Foreskin fibroblast (primary cell): ENCODE measurements at places on chromosomes 6 and 20.

- no peak for DNase-seq
Measured at GRCh38 chr20:49422161-49422560, 60.3 kb downstream of the KCNB1 start.

DNA sequence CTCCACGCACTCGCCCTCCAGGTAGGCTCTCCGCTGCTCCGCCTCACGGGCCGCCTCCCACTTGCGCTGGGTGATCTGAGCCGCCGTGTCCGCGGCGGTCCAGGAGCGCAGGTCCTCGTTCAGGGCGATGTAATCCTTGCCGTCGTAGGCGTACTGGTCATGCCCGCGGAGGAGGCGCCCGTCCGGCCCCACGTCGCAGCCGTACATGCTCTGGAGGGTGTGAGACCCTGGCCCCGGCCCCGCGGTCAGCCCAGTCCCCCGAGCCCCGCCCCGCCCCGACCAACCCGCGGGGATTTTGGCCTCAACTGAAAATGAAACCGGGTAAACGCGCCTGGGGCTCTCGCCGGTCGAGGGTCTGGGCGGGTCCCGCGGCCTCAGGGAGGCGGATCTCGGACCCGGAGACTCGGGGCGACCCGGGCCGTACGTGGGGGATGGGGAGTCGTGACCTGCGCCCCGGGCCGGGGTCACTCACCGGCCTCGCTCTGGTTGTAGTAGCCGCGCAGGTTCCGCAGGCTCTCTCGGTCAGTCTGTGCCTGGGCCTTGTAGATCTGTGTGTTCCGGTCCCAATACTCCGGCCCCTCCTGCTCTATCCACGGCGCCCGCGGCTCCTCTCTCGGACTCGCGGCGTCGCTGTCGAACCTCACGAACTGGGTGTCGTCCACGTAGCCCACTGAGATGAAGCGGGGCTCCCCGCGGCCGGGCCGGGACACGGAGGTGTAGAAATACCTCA, 598 bp downstream of the HLA-B start:
- DNase-seq = no peak

- DNase-seq = no peak
Measured at GRCh38 chr20:6006603-6006949, 47.3 kb downstream of the LRRN4 start.

DNA sequence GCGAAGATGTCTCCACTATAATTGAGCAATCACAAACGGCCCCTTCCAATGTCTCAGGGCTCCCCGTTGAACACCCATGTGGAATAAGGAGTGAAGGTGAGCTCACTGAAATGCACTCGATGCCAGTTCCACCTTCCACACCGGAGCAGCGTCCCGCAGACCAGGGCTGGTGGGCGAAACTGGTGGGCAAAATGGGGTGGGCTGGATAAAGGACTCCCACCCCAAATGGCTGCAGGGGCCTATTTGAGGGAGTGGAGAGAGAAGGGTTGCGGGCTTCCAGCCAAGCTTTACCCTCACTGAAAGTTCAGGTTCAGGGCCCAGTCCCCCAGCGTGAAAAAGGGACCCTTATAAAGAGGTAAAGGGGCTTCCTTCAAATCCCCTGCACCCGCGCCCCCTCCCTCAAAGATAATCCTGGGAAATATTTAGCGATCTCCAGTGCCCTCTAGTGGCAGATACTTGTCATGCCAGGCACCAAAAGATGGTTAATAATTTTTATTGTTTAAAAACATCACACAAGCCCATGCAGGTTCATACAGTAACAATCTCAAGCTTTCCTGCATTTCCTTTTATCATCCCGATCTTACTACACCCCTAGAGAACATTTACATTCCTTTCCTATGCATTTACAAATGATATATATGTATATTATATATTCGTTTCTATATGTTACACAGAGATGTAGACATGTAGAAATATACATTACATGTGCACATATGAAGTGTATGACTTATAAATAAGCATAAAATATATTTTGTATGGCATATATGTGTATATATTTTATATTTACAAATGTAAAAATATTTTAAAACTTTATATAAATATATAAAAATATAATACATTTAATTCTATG, 58.2 kb upstream of the NKX2-2 start:
- DNase-seq = no peak

- peak; percentile 54 for DNase-seq
Measured at GRCh38 chr6:133241086-133241900, at the start of gene EYA4. Gene EYA4, plus strand, starts transcription at chr6:133241357. Its CDS starts 33,424 bp downstream, at chr6:133274781.

GRCh38 chr6:166955121-166955864, 1.1 kb downstream of the RNASET2 start:
- no peak for DNase-seq

- no peak for DNase-seq
Measured at GRCh38 chr6:120279466-120280167, 930.1 kb upstream of the MAN1A1 start.

DNA sequence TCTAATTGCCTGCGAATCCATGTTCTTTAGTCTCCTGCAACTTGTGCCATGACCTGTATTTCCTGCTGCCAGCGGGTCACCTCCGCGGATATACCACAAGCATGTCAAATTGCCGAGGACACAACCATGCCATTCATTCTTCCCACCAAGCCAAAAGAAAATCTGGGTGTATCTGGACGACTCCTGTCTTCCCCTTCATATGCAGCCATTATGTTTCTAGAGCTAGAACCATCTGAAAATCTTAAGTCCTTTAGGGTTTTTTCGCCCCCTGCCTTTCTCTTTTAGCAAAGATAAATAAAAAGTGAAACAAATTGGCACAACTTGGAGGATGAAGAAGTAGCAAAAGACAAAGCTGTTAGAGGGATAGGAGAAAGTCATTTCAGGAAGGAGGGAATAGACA, 242.6 kb downstream of the ARID1B start:
- no peak for DNase-seq

DNA sequence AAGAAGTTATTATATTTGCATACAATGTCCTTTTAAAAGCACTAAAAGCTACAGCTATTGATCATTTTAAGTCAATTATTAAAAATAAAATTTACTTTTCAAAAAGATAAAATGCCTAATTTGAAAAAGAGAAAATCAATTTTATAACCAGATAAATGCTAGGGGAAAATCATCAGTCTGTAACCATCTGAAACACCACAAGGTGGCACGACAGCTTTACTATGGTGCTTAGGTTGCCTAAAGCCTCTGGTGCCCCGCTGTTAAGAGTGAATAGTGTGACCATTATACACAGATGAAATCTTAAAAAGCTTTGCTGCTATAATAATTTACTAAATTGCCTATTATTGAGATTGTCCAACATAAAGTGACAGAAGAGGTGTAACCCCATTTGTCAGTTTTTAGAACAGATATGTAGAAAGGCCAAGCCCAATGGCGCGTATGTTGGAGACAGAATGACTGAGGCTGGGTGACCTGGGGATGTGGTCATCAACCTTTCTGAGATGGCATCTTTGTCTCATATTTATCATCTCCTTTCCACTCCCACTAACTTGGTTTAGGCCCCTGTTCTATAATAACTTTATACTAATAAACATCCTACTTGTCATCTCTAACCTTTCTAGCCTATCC, 100.8 kb downstream of the MOXD1 start:
- peak; percentile 52 for DNase-seq

- no peak for DNase-seq
Measured at GRCh38 chr6:3072798-3073197, 4.5 kb downstream of the RIPK1 start.
